ENCODE measurements at places on chromosomes 12 and 14.

DNA sequence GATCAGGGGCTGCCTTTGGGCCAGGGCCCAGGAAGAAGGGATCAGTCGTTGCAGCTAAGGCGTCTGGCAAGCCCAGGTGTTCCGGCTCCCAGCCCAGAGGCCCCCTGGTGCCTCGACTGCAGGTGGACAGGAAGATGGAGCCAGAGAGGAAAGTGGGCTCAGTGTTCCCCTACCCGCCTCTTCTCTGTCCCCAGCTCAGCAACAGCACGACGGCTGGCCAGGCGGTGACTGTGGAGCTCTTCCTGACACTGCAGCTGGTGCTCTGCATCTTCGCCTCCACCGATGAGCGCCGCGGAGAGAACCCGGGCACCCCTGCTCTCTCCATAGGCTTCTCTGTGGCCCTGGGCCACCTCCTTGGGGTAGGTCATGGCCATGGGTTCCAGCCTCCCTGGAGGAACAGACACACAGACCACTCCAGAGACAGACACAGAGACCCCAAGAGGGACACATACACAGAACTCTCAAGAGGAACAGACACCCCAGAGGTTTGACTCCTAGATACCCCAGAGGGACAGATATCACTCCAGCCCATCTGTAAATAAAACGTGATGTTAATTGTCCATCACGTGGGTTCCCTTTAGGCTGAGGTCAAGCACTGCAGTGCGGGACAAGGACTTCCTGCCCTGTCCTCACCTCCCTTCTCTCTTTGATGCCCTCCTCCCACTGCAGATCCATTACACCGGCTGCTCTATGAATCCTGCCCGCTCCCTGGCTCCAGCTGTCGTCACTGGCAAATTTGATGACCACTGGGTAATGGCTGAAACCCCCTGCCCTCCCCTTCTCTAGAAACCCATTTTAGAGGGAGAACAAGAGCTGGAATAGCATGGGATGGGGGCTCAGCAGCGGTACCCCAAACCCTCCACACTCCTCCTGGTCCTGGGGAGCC lies 3.7 kb downstream of the AQP2 start:
- DNase-seq = no peak

- no peak for DNase-seq
Measured at GRCh38 chr14:85459361-85460000, 70.5 kb upstream of the FLRT2 start.

- DNase-seq = no peak
Measured at GRCh38 chr14:86020841-86021240, 490.9 kb downstream of the FLRT2 start.

DNA sequence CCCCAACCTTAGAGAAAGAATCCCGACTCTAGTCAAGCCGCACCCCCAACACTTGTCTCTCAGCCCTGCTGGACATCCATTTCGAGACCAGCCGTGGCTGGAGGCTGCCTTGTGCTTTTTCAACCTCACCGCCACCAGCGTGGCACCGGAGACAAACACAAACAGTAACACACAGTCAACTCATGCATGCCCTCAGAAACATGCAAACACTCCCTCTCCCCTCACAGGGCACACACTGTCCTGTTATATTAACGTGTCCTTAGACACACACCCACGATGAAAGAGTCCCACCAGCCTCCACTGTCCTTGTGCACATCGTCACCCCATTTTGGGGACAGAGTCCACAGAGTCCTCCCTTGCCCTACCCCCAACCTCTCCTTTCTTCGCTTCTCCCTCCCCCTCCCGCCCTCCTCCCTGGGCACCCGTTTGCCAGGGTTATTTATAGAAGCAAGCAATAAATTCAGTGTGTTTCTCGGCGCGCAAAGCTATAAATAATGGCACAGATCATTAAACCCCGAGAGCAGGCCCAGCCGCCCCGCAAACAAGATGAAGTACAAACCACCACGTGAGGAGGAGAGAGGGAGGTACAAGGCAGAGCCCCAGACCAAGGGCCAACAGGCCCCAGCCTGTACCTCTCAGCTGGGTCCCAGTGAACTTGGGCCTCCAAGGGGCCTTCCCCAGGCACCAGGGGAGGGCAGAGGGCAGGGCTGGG lies 27.9 kb downstream of the SMUG1 start:
- no peak for DNase-seq

DNA sequence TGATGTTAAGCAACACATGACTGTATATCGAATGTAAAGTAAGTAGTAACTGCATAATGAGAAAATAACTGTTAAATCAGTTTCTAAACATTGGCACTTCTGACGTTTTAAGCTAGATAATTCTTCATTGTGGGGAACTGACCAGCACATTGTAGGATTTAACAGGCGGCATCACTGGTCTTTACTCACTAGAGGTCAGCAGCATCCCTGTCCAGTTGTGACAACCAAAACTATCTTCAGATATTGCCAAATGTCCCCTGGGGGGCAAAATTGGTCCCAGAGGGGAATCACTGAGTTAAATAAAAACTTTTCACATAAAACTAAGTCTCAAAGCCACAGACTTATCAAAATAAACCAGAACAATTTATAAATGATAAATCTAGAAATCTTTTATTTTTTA lies 65.3 kb downstream of the BLTP3B start:
- no peak for DNase-seq

- DNase-seq = no peak
Measured at GRCh38 chr12:6552140-6552551, 3.7 kb downstream of the IFFO1 start.

All from stimulated activated CD8-positive, alpha-beta memory T cell treated with anti-CD3 and anti-CD28 coated beads, Interleukin-15, amount 100 ng/mL, for 24 hours (primary cell).